Gastrocnemius medialis (tissue), 4 donors: ENCODE measurements at places on chromosomes 2 and 18.

GRCh38 chr2:135226961-135227360 is 174.9 kb downstream of the RAB3GAP1 start:
- no peak for DNase-seq

GRCh38 chr2:240024766-240025165 is 376 bp downstream of the NDUFA10 start:
- no peak for DNase-seq

GRCh38 chr2:37812941-37813730 is 112.0 kb upstream of the RMDN2 start:
- DNase-seq: no peak

GRCh38 chr2:17460371-17461086 is 57.7 kb downstream of the RAD51AP2 start:
- DNase-seq: no peak

DNA sequence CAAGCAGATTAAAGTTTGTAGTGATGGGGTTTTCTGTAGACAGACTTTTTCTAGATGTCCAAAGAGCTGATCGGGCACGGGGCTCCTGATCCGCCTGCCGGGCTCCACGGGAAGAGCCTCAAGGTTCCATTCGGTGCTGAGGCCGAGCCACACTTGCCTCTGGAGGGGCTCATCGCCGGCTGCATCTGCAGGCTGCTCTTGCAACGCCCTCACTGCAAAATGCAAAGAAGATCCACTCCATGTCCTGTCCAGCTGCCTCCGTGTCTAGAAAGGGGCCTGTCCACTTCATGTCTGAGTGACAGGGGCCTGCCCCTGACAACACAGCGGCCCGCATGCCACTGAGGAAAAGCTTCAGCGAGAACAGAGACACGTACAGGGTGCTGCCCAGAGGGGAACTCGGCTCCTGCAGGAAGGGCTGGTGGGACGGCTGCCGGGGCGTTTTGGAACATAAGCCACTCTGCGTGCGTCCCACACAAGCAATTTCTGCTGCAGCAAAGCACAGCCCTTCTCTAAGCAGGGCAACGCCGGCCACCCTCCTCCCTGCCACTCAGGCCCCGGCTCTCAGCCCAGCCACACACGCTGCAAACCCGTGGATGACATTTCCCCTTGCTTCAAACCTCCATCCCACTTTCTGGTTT is 53.6 kb upstream of the CTDP1 start:
- no peak for DNase-seq

- DNase-seq: no peak
Observed at GRCh38 chr18:76689646-76690264, 132.6 kb upstream of the ZNF236 start.

- no peak for DNase-seq
Observed at GRCh38 chr2:235543128-235543750, 49.4 kb downstream of the AGAP1 start.
